Breast epithelium (tissue), 4 donors: ENCODE measurements at places on chromosomes 4 and X.

GRCh38 chr4:100450449-100450848 is 67.4 kb downstream of the EMCN start:
- DNase-seq, result no peak

- no peak for DNase-seq
Measured at GRCh38 chr4:86401826-86402225, 42.0 kb upstream of the MAPK10 start.

- DNase-seq, result no peak
Measured at GRCh38 chr4:11264841-11265240, 163.9 kb downstream of the HS3ST1 start.

DNA sequence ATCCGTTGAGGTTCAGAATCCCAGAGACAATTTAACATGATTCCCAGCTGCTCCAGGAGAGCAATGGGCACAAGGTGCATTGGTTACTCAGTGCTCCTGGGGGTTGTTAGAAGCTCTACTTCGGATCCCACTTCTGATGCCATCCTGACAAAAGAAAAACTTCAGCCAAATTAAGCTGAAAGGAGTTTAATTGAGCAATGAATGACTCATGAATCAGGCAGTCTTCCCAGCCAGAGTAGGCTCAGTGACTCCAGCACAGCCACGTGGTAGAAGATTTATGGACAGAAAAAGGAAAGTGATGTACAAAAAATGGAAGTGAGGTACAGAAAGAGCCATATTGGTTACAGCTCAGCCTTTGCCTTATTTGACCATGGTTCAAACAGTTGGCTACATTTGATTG is 95.7 kb downstream of the PWWP3B start:
- no peak for DNase-seq

- no peak for DNase-seq
Measured at GRCh38 chrX:136733613-136734012, 47.1 kb downstream of the ARHGEF6 start.

GRCh38 chrX:1778817-1779216 is 164.0 kb downstream of the ASMT start:
- DNase-seq, result no peak

- peak; percentile 20 for DNase-seq
Measured at GRCh38 chrX:119729408-119730201, 28.8 kb upstream of the SOWAHD start.

DNA sequence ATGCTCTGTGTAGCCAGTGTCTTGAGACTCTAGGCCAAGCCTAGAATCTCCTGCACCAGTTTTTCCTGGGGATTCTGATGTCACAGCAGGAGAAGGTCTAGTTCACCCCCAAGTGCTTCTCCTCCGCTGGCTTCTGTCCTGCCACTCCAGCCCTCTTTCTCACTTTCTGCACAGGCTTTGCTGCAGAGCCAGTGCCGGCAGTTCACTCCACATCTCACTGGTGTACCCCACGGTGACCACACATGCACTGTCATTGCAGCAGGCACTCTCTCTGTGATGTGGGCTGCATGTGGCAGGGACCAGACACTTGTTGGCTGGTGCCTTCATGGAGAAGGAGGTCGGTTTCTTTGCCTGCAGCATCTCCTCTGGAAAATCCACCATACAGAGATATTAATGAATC is 643.8 kb upstream of the GALNTL6 start:
- no peak for DNase-seq

DNA sequence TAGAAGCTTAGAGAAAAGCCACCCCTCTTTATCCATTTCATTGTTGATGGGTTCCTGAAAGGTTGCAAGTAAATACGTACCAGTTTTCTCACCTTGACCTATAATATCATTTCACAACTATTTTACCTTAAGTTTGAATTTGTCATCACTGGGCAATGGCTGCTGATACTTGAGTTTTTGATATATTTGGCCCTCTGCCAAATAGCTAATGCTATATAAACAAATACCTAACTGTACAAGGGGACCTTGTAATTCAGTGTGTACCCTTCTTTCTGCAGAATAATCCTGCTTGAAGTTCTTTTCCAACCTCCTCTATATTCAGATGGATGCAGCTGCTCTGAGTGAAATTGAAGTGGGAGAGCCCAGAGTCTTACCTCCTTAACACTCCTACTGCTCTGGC is 19.0 kb upstream of the GLUD2 start:
- DNase-seq, result no peak

DNA sequence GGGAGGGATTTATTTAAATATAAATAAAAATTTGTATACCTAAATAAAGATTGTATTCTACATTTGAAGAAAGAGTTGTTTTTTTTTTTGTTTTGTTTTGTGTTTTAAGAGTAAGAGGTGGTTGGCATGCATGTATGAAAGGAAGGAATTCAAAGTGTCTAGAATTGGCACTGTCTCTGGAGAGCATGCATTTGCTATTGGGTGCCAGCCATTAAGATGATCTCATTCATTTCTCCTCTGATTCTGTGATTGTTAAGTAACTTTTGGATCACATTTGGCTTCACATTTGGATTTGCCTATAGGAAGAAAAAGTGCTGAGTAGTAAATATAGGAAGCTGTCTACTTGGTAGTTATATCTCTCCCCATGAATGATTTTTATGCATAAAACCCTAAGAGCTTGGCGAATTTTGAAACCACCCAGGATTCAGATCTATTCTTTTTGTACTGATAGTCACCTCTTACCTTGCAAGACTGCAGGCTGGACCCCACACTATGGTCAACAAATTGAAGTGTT is 7.8 kb upstream of the BOD1L1 start:
- no peak for DNase-seq

- no peak for DNase-seq
Measured at GRCh38 chr4:73741031-73741749, 821 bp downstream of the CXCL8 start.

- no peak for DNase-seq
Measured at GRCh38 chrX:27600686-27601085, 10.5 kb downstream of the DCAF8L2 start.

DNA sequence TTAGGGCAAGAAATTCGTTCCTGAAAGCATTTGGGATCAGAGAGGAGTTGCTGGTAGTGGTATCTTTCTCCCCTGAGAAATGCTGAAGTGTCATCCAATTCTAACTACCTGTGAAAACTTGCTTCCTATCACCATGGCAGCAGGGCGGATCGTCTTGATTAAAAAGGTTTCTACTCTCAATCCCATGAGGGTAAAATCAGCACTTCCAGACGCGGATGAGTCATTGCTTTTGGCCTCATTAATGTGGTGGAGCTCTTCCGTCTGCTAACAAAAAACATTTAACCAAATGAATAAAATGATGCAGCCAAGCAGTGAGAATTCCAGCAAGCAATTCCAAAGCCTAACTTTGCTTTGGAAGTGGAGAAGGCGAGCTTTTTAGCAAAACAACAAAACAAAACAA is 325.6 kb downstream of the CAMK2D start:
- no peak for DNase-seq

DNA sequence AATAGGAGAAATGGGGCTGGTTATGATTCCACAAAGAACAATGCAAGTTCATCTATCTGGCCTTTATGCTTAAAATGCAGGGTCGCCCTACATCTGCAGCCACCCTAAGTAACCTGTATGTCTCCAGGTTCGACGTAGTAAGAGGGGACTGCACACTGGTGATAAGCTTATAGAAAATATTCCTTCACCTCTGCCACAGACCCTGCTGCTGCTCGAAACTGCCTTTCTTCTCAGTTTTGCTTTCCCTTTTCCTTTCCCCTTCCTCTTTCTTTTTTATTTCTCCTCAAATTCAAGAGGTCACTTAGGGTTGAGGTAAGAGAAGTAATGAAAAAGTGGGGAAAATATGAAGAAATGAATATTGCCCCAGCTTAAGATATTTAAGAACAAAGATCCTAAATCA is 123.5 kb downstream of the DCHS2 start:
- DNase-seq, result no peak

DNA sequence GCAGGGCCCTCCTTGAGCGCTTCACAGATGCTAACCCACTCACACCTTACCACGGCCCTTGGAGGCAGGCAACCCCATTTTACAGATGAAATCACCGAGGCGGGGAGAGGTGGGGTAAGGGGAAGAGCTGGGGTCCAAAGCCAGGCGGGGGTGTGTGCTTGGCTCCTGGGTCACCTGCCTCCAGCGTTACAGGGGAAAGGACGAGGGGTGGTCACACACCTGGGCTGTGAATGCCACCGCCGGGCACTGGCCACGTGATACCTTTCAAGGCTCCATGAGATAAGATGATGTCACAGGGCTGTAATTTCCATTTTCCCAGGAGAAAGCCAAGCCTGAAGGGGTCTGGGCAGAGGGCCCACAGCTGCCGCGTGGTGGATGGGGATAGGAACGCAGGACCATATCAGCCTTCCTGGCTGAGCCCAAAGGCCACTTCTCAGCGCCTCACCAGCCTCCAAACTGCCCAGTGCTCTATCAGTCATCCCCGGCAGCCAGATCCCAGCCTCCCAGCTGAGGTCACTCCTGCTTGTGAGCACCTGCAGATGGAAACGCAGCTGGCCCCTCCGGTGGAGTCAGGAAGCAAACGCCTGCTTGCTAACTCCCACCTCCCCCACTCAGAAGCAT is 62.4 kb upstream of the CRMP1 start:
- no peak for DNase-seq

GRCh38 chr4:154590329-154591006 is at the start of gene FGA:
FGA (minus strand) TSS chr4:154590742; CDS start chr4:154590687, 55 bp downstream.
- DNase-seq, result no peak

GRCh38 chr4:1014291-1015167 is 3.1 kb downstream of the FGFRL1 start:
- DNase-seq, result no peak

GRCh38 chrX:19133231-19133630 is 11.0 kb upstream of the ADGRG2 start:
- DNase-seq, result no peak

- DNase-seq, result no peak
Measured at GRCh38 chr4:165986956-165987698, 114.1 kb downstream of the TLL1 start.

DNA sequence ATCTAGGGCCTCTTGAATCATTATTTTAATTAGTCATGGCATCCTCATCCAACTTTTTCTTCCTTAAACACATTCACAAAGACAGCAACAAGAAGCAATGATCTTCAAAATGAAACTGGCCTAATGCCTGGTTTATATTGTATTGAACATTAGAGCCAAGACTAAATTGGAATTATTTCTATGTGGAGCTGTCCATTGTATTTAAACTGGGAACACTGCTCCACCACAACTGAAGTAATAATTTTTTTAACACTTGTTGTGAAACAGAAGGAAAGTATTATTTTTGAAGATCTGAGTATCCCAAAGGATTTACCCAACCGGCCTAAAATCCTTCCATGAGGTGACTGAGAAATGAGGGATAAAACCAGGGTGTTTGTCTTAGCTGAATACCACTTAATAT is 6.9 kb downstream of the GABRB1 start:
- DNase-seq, result no peak

DNA sequence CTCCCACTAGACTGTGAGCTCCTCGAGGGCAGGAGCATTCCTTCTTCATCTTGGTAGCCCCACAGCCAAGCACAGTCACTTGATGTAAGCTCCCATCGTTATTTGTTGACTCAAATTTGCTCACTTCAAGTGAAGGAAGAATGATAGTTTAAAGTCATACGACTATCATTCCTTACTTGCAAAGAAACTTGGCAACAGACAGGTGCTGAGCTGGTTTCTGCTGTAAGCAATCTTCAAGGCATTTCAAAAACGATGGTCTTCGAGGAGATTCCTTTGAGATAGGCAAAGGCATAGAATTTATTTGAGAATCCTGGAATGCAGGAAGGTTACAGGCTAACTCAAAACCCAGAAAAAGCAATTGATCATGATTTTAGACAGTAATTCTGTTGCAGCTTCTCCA is 64.8 kb downstream of the QDPR start:
- no peak for DNase-seq

DNA sequence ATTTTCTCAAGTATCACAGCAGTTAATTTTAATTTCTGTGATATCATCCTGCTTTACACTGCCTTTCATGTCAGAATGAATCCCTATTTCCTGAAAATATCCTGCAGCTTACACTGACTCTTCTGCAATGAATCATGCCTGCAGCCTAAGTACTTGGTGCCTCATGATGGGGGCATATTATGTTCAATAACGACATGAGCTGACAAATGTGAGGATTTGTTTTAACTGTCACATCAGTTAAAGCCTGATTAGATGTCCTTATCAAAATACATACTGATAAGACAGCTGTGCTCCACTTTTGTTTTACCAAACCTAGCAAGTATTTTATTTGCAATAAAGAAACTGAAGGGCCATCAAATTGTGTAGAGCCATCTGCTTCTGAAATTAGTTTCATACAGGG is 359.9 kb upstream of the AGA start:
- no peak for DNase-seq

DNA sequence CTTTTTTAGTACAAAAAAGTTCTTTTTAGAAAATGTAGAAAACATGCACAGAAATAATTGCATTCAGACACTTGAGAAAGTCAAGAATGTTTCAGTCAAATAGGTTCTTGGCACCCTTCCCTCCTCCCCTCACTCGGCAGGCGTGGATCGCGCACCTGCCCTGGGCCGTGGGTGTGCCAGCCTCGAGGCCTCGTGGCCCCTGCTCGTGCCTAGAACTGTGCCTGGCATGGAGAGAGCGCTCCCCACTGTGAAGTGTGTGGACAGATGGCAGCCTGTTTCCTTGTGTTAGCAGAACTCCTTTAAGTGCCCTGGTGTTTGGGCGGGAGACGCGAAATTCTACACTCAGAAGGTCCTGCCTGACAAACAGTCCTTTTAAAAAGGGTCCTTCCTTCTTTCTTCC is 14.7 kb downstream of the RGS12 start:
- no peak for DNase-seq

GRCh38 chr4:138327338-138327737 is 85.2 kb upstream of the SLC7A11 start:
- DNase-seq, result no peak

- DNase-seq, result peak; percentile 46
Measured at GRCh38 chr4:5979981-5980380, 38.2 kb downstream of the C4orf50 start.

- DNase-seq, result no peak
Measured at GRCh38 chr4:74640111-74640903, 154.0 kb downstream of the BTC start.

DNA sequence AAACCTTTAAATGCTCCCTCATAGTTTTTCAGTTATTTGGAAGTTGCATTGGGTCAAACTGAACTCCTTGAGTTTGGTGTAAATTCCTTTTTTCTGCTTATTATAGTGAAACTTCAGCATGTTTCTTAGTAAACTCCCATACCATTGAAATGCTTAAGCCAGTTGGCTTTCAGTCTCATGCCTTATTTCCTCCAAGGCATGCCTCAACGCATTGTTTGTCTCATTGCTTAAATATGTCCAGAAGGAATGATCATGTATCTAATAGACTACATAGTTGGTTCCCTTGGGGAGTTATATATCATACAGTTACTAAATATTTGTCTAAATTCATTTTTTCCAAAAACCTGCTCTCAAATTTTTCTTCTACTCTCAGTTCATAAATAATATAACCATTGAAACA is 114.0 kb downstream of the STOX2 start:
- DNase-seq, result no peak

GRCh38 chrX:34379891-34380290 is 247.8 kb upstream of the FAM47A start:
- no peak for DNase-seq

DNA sequence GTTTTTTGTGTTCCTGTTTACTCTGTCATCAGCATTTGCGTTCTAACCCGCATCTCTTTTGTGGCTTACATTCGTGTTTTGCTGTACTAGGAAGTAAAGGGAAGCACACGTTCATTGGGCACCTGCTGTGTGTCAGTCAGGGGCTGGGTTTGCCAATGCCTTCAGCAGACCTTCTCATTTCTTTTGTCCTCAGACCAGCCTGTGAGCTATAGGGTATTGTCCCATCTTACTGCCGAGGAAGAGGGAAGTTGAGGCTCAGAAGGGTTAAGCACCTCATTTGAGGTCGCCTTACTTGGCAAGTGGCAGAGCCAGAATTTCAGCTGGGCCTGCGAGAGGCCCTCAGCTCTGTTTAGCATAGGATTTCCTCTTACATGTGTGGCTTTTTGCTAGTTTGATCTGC is 8.7 kb downstream of the TBC1D14 start:
- DNase-seq, result no peak
